ENCODE measurements at places on chromosomes 3 and 15. TPM values are rescaled to one million over a fixed set of nuclear protein-coding genes. Genes with fewer than 3 reads are reported as not detected.
A peak's percentile ranks its signal among the peaks of the same experiment; 100 is the strongest.

RBP2 gene
- not detected for total RNA-seq

CIDEC gene
- total RNA-seq: not detected

HACL1 gene
- 19.6 TPM for total RNA-seq

DNA sequence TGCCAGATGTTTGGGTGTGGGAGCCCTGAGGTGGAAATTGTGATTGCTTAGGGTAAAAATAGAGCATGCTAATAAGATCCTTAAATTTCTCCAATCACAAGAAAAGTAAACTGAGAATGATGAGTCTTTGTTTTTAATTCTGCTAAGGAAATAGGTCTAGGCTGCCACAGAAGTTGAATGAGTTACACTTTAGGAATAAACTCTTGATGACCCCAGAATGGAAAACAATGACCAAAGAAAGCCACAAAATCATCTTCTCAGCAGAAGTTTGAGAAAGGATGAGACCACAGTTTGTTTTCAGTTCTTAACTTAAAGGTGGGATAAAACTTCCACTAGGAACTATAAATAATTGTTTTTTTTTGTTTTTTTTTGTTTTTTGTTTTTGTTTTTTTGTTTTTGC is 164.6 kb upstream of the BCL6 start:
- no peak for DNase-seq
- no peaks in the 10 kb centered on the region for H3K36me3 ChIP-seq
- H3K4me1 ChIP-seq: peaks cover 18% of the 10 kb centered on the region
- H3K4me3 ChIP-seq: no peak overlapping the region
- H3K27me3 ChIP-seq: no peaks in the 10 kb centered on the region

CERS3 gene
- not detected for total RNA-seq

- no peak overlapping the region for H3K4me3 ChIP-seq
- no peaks in the 10 kb centered on the region for H3K36me3 ChIP-seq
- H3K27ac ChIP-seq: no peak overlapping the region
- no peak for DNase-seq
- H3K4me1 ChIP-seq: peaks cover 23% of the 10 kb centered on the region
Measured at GRCh38 chr15:77837649-77838025, 204.9 kb upstream of the LINGO1 start.

DNA sequence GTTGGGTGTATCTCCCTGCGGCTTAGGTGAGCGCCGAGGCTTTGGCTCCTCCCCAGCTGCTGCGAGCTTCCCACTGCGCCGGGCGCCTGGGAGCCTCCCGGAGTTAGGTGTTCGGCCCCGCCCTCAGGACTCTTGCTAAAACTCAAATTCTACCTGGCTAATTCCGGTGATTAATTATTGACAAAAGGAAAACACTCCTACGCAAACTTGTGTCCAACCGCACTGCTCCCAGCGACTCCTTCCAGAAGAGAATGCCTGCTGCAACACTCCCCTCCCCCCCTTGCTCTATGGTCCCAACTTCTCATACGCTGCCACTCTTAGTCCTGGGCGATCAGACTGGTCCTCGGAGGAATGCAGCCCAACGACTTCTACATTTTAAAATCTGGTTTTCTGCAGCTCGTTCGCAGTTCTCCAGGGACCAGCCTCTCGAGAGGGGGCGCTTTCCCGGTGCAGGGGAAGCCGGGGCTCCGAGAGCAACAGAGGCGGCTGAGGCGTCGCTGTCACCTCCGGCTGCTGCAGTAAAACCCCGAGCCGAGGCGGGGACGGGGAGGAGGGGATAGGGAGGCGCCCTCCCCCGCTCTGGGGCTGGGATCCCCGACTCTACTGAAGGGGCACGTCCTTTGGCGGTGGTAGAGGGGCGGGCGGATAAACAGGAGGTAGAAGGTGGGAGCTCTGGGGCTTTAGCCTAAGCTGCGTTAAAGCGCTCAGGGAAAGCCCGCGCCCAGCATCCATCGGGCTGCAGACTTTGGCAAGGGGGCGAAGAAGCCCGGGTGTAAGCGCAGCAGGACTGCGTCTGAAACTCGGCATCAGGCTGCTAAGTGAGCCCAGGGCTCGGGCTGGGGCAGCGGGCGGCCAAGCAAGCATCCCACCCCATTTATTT is at the start of gene SPTSSB:
Gene SPTSSB, minus strand, starts transcription at position 77 of the 880 bp plus-strand sequence. CDS start 25,194 bp downstream, outside the sequence.
- H3K4me3 ChIP-seq: peak within 1 kb of the TSS; percentile 75
- H3K27ac ChIP-seq: no peak within 1 kb of the TSS
- peaks cover 6% of the 10 kb centered on the region for H3K4me1 ChIP-seq

LRTM1 gene
- not detected for total RNA-seq

TEX55 gene
- total RNA-seq: not detected

DNA sequence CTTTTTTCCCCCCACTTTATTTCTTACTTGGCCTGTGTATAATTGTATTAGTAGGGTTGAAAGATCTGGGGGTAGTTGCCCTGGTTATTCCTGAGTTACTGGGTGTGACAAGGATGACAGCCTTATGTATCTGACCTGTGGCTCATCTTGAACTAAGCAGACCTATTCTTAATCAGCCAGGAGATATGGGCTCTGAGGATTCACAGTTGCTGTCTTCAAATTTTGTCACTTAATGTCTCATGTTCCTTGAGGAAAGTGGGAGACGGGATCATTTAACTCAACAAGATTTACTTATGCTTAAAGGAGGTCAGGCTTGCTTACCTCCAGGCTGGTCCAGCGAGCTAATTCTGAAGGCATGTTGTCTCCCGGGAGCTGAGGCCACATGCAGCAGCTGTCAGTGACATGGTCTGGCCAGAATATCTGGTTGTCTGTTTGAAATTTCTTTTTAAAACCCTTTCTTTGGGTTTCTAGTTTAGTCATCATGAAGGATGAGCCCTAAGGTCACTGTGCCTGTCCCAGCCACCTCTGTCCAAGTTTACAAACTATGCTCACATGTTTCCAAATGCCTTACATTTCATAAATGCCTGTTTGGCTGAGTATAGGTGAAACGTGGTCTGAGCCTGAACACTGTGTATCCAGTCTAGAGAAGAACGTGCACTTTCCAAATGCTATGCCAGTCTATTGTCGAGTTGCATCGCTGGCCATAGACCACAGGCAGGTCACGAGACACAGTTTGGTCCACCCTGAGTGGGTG is 26.8 kb downstream of the LRTM1 start:
- peaks cover 22% of the 10 kb centered on the region for H3K4me1 ChIP-seq
- no peak for DNase-seq
- no peaks in the 10 kb centered on the region for H3K27me3 ChIP-seq

DNA sequence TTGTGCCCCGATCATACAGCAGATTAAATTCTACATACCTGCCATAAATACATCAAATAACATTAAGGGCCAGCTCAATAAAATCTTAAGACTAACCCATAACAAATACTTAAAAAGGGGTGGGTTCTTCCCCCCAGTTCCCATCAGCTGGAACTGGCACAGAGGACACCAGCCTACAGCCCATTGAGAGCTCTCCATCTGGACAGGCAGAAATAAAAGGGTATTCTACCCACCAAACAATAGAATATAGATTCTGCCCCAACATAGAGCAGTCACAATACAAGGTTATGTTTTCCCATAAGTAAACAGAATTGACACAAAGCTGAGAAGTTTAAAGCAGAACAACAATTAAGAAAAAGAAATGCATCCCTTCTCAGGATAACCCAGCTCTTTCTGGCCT is 11.9 kb downstream of the CPOX start:
- no peak overlapping the region for H3K4me3 ChIP-seq
- H3K27ac ChIP-seq: peak overlapping the region; percentile 50
- peaks cover 24% of the 10 kb centered on the region for H3K4me1 ChIP-seq
- H3K36me3 ChIP-seq: peaks cover 54% of the 10 kb centered on the region
- no peak for DNase-seq
- H3K27me3 ChIP-seq: no peaks in the 10 kb centered on the region

DNA sequence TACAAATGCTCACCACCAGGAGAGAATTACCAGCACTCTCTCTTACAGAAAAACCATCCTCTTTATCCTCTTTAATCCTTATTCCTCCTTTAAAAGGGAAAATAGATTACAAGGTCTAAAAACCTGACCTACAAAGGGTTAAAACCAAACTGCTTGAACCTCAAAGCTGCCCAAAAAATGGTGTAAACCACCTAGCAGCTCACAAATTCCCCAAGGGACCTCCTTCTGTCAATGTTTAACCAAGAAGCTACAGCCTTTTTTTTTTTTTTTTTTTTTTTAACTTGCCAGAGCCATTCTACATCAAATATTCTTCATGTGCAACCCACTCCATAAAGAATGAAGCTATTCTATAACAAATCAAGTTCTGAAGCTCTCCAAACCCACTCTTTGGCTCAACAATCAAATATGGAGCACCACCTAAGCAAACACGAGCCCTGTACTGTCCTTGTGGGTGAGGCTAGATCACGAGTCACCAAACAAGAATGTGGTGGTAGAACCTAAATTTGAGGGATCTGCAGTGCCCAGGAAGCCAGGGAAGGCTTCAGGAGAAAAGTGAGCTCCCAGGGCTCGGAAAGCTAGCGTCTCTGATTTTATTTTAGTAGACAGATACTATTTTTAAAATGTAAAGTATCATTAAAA is 20.1 kb downstream of the OSBPL10 start:
- H3K36me3 ChIP-seq: peaks cover 22% of the 10 kb centered on the region
- H3K4me1 ChIP-seq: peaks cover 43% of the 10 kb centered on the region
- peak; percentile 64 for DNase-seq
- H3K4me3 ChIP-seq: peak overlapping the region; percentile 70
- no peaks in the 10 kb centered on the region for H3K27me3 ChIP-seq

DNA sequence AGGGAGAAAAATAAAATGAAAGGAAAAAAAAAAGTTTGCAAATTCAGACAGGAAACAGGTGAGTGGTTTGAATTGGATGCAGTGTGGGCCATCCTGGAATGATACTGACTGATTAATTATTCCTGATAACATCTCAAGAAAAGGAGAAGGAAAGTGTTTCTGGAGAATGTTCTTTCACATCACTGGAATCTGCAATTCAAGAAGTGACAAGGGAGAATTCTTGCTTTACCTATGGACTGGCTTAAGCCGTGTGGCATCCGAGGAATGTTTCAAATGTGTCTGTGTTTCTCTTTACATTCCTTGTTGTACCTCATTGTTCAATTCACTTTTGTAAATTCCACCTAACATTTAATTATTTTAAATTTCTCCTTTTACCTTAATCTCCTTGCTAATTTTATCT is 465.0 kb downstream of the EPHB1 start:
- H3K4me3 ChIP-seq: no peak overlapping the region
- H3K27ac ChIP-seq: no peak overlapping the region
- DNase-seq: no peak
- no peaks in the 10 kb centered on the region for H3K27me3 ChIP-seq

DNA sequence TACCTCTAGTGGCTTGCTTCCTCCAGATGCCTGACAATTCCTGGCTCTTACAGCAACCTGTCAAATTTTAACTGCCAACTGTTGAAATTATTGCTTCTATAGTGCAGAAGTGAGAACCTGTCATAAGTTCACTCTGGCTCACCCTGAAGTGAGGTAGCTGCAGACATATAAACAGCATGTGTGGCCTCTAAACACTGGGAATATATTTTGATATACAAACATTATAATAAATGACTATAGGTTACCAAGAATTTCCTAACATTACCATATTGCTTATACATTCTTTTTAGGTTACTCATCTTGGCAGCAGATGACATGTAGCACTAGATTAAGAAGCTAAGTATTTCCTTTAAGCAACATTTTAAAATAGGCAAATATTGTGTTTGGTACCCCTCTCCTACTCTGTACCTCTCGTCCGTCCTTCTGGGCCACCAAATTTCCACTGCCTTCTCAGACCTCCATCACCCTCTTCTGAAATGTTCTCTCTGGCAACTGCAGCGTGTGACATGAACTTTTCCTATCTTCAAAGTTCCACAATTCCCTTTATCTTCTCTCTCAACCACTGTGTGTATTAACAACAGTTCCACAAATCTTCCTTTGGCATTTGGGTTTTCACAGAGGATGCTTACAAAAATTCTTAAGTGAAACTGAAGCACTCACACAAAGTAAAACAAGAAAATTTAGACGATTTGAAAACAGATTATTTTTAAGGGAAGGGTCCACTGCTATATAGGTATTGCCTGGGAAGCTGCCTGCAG is 15.3 kb upstream of the XXYLT1 start:
- H3K4me3 ChIP-seq: no peak overlapping the region
- DNase-seq: peak; percentile 55
- no peak overlapping the region for H3K27ac ChIP-seq
- peaks cover 10% of the 10 kb centered on the region for H3K4me1 ChIP-seq
- no peaks in the 10 kb centered on the region for H3K27me3 ChIP-seq
- H3K36me3 ChIP-seq: peaks cover 64% of the 10 kb centered on the region

TMEM207 gene
- not detected for total RNA-seq

- H3K36me3 ChIP-seq: no peaks in the 10 kb centered on the region
- H3K4me3 ChIP-seq: no peak overlapping the region
- no peak for DNase-seq
- no peak overlapping the region for H3K27ac ChIP-seq
Measured at GRCh38 chr3:148084931-148085330, 612.8 kb upstream of the AGTR1 start.

DNA sequence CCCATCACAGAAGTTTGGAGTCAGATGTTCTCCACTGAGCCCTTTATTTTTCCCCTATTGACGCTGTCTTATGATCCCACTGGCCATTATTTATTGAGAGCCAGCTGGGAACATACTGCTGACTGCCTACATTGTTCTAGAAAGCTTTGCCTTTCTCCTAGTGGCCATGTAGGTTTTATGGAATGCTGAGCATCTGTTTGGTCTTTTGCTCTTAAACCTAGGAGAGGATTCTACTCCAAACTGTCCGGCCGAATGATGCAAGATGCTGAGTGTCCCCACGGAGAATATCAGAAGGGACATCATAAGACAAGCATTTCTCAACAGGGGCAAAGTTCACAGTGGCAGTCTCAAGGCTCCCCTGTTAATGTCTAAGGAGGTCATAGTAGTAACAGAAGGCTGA is 171.4 kb downstream of the ARRDC4 start:
- no peak overlapping the region for H3K4me3 ChIP-seq
- no peaks in the 10 kb centered on the region for H3K36me3 ChIP-seq
- H3K27me3 ChIP-seq: no peaks in the 10 kb centered on the region
- DNase-seq: no peak

CEP19 gene
- 3.2 TPM for total RNA-seq

DNA sequence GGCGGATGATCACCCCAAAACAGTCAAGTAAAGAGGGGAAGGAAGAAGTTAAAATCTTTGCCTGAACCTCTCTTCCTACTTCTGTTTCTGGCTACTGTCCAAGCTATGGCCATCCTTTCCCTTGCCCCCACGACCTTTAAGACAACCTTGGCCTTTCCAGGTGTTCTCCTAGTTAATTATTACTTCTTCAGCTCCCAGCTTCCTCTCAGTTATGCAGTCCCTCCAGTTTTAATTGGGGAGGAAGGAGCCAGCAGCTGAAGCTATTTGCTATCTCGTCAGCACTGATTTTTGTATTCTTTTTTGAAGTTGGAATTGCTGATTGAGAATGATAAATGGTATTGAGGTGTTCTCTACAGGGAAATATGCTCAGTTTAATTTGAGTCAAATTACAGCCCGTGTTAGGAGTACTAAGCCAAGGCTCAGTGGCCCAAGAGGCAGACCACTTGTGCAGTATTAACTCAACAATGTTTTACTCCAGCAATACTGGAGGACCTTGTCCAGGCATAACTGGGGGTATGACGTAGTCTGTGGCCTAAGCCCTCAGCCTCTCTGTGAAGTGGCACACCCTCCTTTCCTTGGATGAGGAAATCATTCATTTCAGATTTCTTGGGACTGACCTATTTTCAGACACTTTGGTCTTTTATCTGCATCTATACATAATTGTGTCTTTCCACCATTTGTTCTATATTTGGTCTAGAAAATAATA is 336.9 kb downstream of the SLC9A9 start:
- H3K27ac ChIP-seq: no peak overlapping the region
- no peak overlapping the region for H3K4me3 ChIP-seq
- no peaks in the 10 kb centered on the region for H3K27me3 ChIP-seq
- no peaks in the 10 kb centered on the region for H3K36me3 ChIP-seq
- peaks cover 15% of the 10 kb centered on the region for H3K4me1 ChIP-seq

GRCh38 chr15:48981941-48982340 is 18.2 kb upstream of the SHC4 start:
- H3K36me3 ChIP-seq: peaks cover 5% of the 10 kb centered on the region
- H3K27me3 ChIP-seq: no peaks in the 10 kb centered on the region
- H3K4me3 ChIP-seq: no peak overlapping the region
- peak overlapping the region; percentile 20 for H3K27ac ChIP-seq

MASP1 gene
- not detected for total RNA-seq

Data from MCF 10A (cell line).